ENCODE measurements at places on chromosomes 1 and 21.

DNA sequence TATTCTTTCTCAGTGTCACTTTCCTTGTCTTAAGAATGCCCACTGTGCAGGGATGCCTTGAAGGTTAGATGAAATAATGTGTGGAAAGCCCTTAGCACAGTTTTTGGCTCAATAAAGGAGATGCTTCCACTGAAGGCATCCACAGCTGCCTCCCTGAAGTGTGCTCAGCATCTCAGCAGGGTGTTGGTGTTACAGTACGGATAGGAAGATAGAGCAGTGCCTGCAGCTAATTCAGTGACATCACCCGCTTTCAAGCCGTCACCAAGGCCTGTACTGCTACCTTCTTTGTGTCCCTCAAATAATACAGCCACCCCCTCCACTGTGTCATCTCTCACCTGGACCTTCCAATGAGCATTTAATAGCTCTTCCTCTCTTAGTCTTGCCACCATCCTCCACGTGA lies 59.0 kb downstream of the NDUFS5 start:
- DNase-seq, result no peak

GRCh38 chr1:65623895-65624294 lies 168.8 kb upstream of the PDE4B start:
- no peak for DNase-seq

DNA sequence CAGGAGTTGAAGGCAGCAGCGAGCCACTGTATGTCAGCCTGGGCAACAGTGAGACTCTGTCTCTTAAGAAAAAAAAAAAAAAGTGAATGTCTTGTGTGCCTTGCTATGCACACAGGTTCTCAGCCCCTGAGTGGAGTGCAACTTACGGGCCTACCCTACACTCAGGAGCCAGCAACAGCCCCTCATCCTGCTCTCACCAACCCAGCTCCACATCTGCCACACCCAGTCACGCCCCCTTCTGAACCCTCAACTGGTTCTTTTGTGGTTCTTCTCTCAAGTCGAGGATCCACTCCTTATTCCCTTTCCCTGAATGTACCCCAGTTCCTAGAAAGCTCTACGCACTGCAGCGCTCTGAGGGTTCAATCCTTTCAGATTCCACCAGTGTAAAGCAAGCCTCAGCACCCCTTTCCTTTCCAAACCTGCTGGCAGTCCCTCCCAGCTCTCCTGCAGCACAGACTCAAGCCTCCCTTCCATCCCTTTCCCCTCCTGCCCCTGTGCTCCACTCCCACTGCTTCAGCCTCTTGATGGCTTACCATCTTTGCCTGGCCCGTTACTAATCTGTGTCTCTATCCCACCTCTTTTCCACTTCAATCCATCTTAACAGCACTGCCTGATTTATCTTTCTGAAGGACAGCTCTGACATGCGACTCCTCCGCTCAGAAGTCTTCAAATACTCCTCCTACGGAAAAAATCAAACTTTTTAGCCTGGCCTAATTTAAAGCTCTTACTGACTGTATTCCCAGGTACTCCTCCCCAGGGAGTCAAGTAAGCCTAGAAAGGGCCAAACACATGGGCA lies 38.1 kb downstream of the GNB1 start:
- DNase-seq, result no peak

DNA sequence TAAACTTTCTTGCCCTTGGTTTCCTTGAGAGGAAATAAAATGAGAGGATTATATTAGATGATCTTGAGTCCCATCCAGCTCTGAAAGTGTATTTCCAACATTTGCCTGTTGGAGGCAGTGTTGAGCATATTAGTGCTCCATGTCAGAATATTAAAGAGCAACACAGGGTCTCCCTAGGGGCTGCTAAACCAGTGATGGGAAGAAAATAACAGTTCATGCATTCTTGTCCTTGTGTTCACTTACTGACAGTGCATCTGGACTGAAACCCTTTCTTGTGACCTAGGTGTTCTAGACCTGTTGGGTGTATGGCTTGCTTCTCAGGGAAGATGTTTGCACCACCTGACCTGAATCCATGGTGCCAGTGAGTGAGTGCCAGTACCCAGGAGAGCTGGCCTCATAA lies 124.7 kb upstream of the KIAA0040 start:
- DNase-seq, result no peak

GRCh38 chr1:53765657-53766056 lies 26.7 kb upstream of the GLIS1 start:
- no peak for DNase-seq

- no peak for DNase-seq
Observed at GRCh38 chr1:33515112-33515511, 42.7 kb downstream of the ZSCAN20 start.

DNA sequence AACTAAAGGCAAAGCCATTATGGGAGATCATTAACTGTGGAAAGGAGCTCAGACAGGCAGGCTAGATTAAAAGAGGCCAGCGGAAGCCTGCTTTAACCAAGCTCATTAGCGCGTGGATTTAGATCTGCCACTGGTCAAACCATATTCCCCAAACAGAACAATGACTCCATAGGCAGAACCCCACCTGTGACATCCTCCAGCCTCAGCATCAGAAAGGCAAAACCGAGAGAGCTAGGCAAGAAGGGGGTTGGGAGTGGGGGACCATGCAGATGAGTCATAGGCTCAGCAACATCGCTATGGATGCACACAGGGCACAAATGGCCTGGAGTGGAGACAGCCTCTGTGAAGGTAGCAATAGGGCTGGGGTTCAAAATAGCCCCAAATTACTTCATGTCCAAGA lies 20.6 kb downstream of the MKNK1 start:
- no peak for DNase-seq

DNA sequence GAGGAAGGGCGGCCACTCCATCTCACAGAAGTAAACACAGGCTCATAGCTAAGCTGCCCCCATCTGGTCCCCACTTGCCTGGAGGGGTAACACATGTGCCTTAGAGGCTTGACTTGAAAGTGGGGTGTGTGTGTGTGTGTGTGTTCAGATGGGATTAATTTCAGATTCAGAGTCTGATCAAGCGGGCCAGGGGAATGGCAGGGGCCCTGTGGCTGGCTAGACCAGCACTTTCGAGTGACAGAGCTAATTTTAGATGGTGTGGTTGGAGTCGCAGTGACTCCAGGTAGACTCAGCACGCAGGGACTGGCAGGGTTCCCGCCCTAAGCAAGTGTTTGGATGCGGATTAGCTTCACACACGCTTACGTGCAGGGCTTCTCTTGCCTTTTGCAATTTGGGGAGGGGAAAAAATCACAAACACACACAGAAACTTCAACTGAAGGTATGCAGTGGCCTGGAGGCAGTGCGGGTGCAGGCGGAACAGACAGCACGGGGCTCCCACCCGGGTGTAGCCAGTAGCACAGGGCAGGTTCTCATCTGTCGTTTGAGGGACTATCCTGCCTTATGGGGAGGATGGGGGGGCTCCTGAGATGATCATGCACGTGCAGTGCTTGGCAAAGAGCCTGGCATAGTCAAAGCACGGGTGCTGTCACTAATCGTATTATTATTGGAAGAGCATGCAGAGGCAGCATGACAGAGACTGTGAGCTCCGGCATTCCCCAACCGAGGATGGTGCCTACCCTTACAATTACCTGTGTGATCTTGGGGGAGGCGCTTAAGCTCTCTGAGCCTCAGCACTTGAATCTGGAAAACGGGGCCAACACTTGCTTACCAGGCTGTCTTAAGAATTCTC lies 1.3 kb downstream of the EDN2 start:
- DNase-seq, result no peak

DNA sequence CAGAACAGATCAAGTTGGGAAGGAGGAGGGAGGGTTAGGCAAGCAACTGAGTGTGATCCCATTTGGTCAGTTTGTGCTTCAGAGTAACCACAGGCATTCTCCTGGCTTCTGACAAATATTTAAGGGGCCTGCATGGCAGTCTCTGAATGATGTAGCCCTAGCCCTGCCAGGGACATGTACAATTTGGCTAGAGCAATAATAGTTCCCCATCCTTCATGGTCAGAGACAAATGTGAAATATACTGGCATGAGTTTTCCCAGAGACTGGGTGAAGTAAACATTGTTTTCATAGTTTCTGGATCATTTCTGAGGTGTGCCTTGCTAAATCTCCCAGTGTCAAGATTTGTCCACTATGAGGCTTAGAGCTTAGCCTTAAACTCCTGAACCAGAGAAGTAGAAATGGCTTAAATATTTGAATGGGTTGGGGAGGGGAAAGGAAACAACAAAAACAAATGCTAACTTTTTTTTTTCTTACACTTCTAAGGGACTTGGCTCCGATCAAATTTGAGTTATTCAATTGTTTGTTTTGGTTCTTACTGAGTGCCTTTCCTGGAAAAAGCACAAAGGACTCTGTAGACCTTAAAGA lies 42.0 kb upstream of the UBE2U start:
- DNase-seq, result no peak

All from RWPE2 (cell line).